ENCODE measurements at places on chromosomes 1 and 21.
A peak's percentile ranks its signal among the peaks of the same experiment; 100 is the strongest.

DNA sequence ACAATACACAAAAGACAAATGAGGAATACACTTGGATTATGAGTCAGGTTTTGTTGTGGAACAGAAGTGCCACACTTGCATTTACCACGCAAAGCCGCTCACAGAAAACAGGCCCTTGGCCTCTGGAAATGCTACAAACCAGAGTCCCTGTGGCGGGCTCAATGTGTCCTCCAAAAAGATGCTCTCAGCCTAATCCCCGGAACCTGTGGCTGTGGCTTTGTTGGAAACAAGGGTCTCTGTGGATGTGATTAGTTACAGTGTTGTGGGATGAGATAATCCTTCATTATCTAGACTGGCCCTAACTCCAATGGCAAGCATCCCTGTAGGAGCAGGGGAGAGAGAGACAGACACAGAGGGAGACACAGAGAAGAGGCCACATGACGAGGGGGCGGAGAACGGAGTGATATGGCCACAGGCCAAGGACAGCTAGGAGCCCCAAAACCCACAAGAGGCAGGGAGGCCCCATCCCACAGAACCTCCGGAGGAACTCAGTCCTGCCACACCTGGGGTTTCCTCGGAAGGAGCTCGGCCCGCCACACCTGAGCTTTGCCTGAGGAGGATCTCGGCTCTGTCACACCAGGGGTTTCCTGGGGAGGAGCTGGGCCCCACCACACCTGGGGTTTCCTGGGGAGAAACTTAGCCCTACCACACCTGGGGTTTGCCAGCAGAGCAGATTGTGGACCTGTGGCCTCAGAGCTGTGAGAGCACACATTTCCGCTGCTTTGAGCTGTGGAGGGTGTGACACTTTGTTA lies 55.4 kb downstream of the NPHP4 start:
- DNase-seq = no peak

GRCh38 chr1:239730378-239730777 lies 344.0 kb downstream of the CHRM3 start:
- DNase-seq = no peak

DNA sequence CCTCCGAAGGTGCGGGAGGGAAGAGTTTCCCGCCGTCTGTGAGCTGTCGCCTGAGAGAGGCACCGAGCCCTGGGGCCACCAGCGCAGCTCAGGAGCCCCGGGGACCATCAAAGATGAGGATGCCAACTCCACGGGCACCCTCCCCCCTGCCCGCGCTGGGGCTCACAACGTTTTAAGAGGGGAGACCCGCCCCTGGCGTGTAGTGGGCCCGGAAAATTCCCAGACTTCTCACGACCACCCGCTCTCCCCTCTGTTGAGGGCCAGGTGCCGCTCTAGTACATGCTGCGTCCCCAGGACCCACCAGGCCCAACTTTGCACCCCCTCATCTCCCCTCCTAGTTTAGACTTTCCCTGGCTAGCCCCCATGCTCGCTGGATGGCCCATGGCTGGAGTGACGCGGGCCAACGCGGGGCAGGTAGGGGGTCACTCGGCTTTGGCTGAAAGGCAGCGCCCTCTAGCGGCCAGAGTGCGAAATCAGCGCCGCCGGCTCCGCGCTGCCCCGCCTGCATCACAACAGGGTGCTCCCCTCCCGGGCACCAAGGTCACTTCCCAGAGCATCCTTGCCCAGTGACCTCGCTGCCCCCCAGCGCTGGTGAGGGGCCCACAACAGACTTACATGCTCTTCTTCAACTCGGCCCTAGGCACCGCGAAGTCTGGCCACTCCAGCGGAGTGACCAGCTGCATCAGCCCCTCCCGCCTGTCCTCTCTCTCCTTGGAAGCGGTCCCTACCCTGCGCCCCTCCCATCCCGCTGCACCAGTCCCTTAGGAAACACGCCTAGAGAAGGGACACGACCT lies 1.8 kb downstream of the CD160 start:
- DNase-seq = peak; percentile 73

DNA sequence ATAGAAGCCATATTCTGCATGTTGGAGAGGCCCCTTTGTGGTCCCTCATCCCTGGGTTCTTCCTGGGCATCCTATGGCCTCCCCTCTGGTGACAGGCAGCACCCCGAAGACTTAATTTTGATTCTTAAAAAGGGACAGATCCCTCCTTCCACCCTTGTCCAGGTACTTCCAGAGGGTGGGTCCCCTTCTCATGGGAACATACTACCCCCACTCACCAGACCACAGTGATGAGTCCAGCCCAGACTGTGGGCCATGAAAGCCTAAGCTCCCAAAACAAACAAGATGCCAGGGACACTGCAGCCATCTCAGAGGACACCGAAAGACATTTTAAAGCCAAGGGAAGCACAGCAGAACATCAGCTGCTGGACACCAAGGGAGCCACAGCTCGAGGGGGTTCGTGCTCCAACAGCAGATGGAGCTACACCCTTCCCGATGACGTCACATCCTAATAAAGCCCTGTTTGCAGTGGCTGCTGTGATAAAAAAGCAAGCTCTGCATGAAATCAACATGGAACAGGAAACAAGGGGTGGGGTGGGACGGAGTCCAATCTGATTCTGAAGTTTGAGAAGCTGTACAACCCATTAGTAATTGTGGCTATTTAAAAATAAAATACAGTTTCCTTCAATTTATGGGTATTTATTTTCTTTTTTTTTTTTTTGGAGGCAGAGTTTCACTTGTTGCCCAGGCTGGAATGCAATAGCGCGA lies 32.4 kb downstream of the GNB1 start:
- no peak for DNase-seq

- DNase-seq = no peak
Measured at GRCh38 chr1:230517786-230518185, 91.7 kb upstream of the PGBD5 start.

DNA sequence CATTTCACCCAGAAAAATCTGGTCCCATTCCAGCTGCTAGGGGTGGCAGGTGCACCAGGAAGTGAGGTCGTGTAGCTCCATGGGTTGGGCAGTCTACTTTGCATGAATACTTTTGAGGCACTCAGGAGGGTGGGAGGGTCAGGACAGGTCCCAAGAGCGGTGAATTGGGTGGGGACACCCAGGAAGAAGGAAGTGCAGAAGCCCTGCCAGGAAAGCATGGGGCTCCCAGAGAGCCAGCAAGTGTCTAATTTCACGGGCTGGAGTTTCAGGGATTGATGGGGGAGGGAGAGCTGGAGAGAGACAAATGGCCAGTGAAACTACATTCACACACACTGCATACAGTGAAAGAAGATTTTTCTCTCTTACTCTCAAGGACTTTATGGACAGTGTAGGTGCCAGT lies 137.8 kb downstream of the GALNT2 start:
- no peak for DNase-seq

GRCh38 chr1:54237586-54237985 lies 37.6 kb downstream of the MRPL37 start:
- DNase-seq = no peak

DNA sequence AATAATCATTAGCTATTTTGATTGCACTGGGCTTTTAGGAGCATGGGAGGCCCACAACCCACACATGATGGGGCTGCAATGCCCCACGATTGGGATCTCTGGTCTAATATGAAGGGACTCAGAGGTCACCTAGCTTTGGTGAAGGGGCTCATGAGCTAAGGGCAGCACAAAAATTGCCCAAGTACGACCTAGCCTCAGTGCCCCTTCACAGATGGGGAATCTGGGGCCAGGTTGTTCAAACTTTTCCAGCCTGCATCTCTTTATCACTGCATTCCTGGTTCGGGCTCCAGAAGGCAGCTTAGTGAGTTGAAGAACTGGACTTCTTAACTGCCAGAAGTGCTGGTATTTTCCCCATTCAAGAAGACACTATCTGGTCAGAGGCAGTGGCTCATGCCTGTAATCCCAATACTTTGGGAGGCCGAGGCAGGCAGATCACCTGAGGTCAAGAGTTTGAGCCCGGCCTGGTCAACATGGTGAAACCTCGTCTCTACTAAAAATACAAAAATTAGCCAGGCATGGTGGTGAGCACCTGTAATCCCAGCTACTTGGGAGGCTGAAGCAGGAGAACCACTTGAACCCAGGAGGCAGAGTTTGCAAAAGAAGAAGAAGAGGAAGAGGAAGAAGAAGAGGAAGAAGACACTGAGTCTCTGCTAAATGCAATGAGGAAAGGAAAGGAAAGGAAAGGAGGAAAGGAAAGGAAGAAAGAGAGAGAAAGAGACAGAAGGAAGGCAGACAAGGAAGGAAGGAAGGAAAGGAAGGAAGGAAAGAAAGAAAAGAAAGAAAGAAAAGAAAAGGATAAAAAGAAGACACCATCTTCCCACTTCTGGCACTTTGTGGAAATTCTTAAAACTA lies 258.5 kb upstream of the IRF2BP2 start:
- no peak for DNase-seq

DNA sequence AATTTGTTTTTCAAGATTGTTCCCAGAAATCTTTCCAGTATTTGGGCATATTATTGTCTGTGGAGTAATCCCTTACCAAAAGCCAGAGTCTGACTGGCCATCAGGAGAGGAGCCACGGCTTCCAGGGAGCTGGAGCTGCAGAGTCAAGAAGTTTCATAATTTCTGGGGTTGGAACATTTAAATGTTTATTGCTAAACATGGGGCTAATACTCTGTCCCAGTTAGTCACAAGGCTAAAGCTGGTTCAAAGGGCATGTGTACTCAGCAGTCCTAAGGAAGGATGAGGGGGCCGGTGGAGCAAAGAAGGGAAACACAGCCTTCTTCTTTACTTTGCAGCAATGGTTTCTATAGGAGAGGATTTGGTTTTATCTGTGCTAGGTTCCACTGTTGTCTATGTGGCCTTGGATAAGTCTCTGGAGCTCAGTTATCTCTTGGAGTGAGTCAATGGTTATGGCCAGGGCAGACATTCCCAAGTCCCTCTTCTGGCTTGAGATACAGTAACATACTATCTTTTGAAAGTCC lies 9.5 kb downstream of the DENND2D start:
- no peak for DNase-seq

- no peak for DNase-seq
Measured at GRCh38 chr1:228076796-228077430, 5.6 kb upstream of the ARF1 start.

DNA sequence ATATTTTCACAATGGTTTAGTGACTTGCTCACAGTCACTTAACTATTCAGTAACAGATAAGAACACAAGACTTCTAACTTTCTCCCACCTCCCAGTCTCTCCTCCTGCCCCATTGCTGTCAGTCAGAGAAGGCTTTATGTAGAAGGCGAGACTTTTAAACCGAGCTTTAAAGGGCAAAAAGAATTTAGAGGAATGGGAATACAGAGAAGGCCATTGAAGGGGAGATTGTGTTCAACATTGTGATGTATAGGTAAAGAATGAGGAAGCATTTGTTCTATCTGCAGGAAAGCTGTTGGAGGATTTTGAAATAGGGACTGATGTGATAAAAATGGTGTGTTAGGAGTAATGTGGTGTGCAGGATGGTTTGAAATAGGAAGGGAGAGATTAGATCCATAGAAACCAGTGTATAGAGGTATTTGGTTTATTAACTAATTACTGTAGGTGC lies 7.3 kb downstream of the POU2F1 start:
- no peak for DNase-seq

DNA sequence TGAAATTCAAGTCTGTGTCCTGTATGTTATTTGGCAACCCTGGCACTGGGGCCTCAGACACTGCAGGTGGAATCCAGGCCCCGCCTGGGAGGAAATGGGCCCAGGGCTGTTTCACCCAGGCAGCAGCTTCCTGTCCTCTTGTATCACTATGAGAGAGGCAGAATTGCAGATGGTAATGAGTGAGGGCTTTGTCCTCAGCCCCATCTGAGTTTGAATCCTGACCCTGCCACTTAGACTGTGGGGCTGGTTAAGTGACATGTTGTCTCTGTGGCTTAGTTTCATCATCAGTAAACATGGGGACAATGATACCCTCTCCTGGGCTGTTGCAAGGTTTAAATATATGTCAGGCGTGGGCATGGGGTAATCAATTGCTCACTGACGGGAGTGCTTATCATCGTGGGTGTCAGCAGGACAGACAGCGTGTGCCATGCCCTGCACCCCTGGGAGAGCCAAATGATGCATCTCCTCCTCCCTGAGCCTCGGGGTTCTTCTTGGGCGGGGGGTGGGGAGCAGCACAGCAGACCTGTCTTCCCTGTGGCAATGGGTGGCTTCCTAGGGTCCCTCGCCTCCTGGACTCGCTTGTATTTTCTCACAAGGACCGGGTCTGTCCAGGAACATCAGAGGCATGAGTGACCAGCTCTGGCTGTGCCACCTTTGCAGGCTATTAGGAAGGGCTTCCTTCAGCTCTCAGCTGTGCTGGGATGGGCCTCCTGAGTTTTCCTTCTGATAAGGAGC lies 42.1 kb downstream of the ARHGEF10L start:
- no peak for DNase-seq
